ENCODE measurements at places on chromosomes 16 and 17.
A peak's percentile ranks its signal among the peaks of the same experiment; 100 is the strongest.

- DNase-seq: no peak
These were observed 52.1 kb downstream of the PRKCA start for GRCh38 chr17:66354472-66354871.

DNA sequence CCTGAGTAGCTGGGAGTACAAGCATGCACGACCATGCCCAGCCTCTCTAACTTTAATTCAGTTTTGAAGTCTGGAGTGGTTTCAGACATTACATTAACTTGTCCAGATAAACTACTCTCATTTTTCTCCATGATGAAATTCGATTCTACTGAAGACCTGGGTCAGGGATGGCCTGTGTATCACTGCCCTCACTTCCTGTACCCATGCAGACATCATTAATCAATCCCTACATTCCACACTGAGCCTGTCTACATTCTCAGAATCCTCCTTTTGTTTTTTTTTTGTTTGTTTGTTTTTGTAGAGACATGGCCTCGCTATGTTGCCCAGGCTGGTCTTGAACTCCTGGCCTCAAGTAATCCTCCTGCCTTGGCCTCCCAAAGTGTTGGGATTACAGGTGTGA is 22.6 kb downstream of the ADCY7 start:
- no peak for DNase-seq

DNA sequence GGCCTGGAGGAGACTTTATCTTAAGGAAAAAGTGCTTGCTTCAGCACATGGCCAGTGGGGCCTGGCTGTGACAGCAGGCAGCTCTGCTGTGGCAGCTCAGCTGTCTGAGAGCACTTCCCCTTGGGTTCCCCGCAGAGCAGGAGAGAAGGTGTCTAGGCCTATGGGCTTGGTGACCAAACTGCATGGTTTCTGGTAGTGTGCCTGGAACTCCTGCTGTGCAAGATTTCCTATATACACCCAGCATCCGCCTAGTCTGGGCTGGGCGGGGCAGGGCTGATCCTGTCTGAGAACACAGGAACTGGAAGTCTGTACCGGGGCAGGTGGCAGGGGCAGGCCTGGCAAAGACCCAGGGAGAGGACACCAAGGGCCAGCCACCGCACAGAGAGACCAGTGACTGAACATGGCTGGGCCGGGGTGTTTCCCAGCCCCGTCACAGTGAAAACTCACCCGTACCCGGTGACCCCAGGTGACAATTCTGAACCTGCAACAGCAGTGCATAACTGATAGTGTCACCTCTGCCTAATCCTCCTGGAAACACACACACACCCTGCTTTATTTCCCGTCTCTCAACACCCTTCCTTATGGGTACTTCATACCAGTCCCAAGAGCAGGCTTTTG is 39.3 kb downstream of the CHD9 start:
- DNase-seq: no peak

GRCh38 chr17:17921192-17922069 is 50.8 kb downstream of the TOM1L2 start:
- DNase-seq: no peak

DNA sequence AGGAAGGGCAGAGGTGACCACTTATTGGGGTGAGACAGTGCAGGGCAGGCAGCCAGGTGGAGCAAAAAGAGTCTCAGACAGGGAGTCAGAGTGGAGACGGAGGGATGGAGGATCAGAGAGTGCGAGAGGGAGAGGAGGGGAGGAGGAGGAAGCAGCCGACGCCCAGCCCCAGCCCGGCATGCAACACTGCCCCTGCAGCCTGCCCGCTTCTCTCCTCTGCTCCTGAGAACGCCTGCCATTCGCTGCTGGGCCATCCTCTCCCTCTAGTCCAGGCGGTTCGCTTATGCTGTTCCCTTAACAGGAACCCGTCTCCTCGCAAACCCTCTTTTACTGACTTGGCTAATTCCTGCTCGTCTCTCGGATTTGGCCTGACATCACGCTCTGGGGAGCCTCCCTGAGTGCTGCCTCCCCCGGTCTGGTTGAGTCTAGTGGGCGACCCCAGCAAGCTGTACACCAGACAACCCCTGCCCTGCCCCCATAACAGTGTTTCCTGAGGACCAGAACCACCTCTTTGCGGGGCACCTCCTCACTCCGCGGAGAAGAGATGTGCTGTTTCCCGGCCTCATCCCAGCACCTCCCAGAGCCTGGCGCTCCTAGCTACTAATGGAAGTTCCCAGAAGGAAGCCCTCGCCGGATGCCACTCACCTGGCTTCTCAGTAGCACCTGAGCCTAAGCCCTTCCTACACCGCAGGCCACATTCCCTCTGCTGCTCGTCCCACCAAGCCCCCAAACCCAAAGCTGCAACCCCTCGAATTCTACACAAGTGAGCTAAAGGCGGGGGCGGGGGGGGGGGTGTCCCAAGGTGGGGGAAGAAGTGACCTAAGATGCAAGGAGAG is 61.2 kb upstream of the CCL1 start:
- no peak for DNase-seq

DNA sequence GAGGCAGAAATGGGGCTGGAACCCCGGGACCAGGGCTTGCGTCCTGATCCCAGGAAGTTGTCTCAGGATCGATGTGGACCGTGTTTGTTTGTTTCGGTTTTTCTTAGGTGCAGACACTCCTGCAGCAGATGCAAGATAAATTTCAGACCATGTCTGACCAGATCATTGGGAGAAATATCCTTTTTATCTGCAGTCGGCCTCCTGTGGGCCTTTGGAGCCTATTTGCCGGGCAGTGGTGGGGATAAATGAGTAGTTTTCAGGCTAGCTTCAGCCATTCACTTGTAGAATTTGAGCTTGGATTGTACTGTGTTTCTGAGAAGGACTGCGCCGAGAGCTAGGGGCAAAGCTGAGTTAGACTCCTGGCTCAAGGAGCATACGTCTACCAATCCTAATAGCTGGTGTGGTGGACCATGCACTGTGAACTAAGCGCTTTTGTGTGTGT is 816 bp downstream of the HSBP1 start:
- no peak for DNase-seq

- DNase-seq: no peak
These were observed 110.2 kb upstream of the NLRP1 start for GRCh38 chr17:5694551-5694950.

- DNase-seq: no peak
These were observed 91.3 kb upstream of the FBXO47 start for GRCh38 chr17:39058524-39058923.

DNA sequence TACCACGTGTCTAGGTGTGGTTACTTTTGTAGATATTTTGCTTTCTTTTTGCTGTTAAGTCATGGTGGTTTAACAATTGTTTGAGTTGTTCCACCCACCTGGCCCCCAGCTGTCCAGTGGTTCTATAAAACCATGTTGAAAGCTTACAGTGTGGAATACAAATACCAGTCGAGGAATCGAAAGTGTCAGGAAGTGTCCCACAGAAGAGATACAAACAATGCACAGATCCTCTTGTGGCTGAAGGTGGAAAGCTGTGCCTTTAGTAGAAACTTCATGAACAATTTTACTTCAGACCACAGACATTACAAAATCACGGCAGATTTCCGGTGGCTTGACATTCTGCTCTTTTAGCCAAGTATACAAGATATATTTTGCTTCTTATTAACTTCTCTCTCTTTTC is 782.4 kb upstream of the SOX9 start:
- DNase-seq: no peak

DNA sequence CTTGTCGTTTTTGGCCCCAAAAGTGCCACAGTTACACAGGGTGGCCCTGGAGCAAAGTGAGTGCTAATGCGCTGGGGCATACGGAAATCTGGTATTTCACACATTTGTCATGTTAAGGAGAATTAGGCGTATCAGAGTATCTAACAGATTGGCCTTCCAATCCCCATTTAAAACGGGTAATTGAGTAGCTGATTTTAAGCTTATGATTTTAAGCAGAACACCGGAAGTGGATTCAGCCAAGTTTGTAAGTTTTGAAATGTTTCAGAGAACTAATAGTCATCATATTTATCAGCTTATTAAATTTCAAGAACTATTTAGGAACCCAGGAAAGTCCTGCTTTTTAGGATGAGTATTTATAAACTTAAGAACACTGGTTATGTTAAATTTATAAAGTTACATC is 19.5 kb downstream of the LRRC75A start:
- no peak for DNase-seq

- no peak for DNase-seq
These were observed 55.6 kb downstream of the GRB7 start for GRCh38 chr17:39793301-39793872.

DNA sequence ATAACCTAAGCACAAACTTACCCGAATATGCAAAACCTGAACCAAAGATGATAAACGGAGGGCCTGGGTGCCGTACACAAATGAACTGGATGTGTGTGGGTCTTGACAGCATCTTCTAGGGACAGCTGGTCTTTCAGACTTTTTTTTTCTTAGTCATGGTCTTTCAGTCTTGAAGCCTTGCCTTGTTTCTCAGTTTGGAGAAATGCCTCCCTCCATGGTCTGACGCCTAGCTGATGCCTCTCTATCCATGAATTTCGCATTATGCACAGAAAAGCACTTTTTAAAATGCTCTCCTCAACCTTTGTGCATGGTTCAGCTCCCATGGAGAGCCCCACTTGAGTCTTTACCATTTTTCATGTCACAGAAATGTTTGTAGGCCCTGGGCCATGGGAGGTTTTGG is 52.8 kb upstream of the LYRM9 start:
- no peak for DNase-seq

DNA sequence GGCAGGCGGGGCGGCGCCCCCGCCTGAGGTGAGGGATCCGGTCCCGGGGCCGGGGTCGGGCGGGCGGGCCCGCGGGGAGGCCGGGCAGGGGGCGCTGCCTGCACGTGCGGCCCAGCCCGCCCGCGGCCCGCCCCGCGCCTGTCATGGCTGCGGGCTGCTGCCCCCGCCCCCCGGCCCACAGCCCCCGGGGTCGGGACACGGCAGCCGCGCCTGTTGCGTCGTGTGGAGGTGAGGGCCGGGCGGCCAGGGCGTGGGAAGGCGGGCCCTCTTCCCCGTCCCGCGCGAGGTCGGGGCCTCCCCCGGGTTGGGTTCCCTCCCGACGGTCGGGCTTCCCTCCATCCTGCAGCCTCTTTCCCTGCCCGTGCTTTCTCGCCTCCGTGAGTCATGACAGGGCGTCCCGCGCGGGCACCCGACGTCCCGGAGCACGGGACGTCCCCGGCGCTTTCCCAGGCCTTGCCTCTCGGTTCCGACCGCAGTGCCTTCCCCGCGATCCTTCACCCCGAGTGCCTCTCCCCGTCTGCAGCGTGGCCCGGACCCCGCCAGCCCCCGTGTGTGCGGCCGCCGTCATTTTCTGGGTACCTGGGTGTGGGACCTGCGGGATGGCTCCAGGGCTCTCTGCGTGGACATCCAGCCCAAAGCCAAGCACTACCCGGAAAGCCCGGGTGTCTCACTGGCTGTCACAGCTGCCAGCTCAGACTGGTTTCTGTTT is 76.7 kb downstream of the CHD9 start:
- DNase-seq: peak; percentile 59

GRCh38 chr17:14061666-14062560 is 7.4 kb upstream of the COX10 start:
- no peak for DNase-seq

DNA sequence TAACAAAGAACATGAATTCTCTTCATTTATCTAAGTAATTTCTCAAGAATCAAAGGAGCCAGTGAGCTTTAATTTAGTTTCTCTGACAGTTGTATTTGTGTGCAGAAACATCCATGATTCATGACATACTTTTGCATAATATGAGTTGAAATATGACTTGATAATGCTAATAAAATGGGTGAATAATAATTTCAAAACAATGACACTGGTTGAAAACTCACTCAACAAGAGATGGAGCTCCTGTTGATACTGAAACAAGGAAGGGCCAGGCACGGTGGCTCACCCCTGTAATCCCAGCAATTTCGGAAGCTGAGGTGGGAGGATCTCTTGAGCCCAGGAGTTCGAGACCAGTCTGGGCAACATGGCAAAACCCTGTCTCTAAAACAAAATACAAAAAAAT is 147.0 kb downstream of the MAP2K6 start:
- no peak for DNase-seq

DNA sequence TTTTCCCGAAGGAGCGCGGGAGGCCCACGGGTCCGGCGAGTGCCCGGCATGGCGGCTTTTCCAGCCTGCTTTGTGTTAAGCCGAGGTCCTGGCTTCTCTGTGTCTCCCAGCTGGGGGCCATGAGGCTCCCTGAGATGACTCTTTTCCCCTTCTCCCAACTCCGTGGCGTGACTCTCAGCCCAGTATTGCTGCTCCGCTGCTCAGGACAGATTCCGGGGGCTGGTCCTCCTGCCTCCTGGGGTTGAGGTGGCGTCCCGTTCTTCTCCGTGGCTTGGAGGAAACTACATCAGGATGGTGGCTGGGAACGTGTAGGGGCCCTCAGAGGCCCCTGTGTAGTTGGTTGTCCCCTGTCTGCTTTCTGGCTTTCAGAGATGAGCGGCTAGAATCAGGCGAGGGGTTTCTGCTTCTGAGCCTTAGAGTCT is 951 bp downstream of the GPS1 start:
- DNase-seq: no peak

DNA sequence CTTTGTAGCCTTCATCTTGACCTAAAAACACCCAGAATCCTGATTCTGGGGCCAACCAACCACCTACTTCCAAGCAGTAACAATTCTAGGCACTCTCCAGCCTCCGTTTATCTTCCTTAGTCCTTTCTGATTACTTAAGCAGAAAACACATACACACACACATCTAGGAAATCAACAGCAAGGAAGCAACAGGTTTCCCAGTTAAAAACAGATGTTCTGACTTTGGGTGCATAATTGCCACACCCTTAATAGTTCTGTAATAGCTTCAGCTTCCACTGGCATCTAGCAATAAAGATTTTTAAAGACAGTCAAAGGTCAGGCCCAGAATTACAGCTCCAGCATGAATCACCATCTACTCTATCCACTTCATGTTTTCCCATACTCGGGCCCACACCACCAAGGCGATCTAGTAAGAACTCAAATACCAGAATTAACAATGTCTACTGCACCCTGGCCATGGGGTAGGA is 2.6 kb downstream of the ARHGAP17 start:
- no peak for DNase-seq

DNA sequence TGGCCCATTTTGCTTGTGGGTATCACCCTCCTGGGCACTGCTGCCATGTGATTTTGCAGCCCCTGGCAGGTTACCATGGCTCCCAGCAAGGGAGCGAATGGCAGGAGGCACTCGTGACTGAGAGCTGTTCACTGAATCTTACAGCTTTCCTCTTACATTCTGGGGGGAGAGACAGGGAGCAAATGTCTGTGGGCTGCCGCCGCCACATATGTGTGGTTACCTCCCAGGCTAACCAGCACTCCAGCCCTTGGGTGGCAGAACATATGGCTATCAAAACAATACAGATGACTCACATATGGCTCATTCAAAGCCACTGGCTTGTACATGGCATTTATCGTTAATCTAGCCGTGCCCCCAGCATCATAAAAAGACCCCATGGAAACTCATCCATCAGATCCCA is 19.8 kb downstream of the GTF3C1 start:
- no peak for DNase-seq
